RWPE1 (cell line): ENCODE measurements at places on chromosomes 7 and 10.
A peak's percentile ranks its signal among the peaks of the same experiment; 100 is the strongest.

DNA sequence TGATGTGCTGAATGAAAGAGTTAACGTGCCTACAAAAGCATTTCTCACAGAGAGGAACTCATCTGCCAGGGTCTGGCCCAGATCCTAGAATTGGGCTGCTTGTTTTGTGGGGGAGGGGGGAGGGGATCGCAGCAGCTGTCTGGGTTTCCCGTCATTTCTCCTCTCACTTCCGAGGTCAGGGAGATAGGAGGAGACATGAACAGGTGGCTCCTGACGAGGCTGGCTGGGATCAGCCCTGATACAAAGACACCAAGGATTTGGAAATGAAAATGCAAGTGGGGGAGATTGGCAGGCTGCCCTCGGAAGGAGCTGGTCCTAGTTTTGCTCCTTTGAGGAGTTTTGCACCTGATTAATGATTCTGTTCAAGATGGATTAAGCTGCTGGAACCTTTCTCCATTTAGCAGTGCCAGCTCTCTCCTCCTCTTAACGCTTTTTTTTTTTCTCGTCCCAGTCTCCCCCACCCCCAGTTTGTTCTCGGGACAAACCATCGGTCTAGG, 86.8 kb upstream of the KMT2C start:
- DNase-seq, result no peak

- DNase-seq, result no peak
Measured at GRCh38 chr10:124605001-124605370, 139.2 kb downstream of the FAM53B start.

- DNase-seq, result no peak
Measured at GRCh38 chr10:22597138-22597537, 117.2 kb downstream of the PIP4K2A start.

GRCh38 chr10:114618722-114619121, 39.4 kb downstream of the ABLIM1 start:
- no peak for DNase-seq

GRCh38 chr7:132899833-132900232, 182.1 kb downstream of the CHCHD3 start:
- DNase-seq, result no peak

DNA sequence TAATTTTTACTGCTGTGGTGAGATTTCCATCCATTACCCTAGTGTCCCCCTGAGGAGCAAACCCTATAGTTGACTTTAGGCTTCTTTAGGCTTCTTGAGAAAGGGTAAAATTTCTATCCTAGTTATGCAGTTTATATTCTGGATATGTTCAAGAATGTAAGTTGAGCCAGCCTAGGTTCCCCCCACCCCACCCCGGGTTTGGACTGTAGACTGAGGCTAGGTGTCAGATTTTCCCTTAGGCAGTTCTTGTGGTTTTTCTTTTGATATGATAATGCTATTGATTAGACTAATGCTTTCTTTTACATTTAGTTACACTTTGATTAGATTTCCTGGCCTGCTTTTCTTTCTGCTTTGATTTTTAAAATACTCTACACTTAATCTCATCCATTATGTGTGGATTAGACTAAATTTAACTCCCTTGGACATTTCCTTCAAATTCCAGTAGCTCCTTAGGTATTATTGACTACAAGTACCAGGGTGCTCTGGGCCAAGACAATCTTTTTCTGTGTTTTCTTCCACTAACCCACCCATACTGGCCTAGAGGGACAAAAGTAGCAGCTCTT, 37.7 kb downstream of the NRF1 start:
- DNase-seq, result no peak

- no peak for DNase-seq
Measured at GRCh38 chr10:12729885-12730284, 271.6 kb downstream of the CCDC3 start.

GRCh38 chr7:34756691-34757090, 98.7 kb downstream of the NPSR1 start:
- DNase-seq, result no peak

DNA sequence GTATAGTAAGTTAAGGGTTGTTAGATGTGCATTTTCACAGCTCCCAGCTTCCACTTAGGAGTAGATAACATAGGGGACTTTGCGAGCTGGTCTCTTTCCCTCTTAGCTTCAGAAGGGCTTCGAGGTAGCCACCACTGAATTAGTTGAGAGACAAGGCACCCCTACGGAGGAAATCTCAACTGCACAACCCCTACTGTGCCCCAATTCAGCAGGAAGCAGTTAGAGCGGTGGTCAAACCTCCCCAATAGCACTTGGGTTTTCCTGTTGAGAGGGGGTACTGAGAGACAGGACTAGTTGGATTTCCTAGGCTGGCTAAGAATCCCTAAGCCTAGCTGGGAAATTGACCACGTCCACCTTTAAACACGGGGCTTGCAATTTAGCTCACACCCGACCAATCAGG, 1.1 kb upstream of the HERPUD2 start:
- DNase-seq, result no peak

DNA sequence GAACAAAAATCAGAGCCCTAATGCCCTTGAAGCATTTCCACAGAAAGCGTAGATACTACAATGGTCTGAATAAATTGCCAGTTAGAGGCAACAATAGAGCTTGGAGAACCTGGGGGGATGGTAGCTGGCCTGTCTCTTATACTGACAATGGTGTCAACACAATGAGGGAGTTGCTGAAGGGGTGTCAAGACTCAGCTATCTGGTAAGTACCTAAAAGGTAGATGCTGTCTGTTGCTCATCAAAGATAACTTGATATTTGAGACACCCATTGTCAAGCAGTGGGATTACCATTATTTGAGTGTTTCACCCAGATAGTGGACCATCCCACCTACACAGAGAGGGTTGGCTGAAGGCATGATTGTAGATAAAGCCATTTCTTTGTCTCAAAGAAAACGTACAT, 72.8 kb downstream of the PDE1C start:
- no peak for DNase-seq

GRCh38 chr7:139733751-139734150, 44.0 kb downstream of the HIPK2 start:
- DNase-seq, result no peak

DNA sequence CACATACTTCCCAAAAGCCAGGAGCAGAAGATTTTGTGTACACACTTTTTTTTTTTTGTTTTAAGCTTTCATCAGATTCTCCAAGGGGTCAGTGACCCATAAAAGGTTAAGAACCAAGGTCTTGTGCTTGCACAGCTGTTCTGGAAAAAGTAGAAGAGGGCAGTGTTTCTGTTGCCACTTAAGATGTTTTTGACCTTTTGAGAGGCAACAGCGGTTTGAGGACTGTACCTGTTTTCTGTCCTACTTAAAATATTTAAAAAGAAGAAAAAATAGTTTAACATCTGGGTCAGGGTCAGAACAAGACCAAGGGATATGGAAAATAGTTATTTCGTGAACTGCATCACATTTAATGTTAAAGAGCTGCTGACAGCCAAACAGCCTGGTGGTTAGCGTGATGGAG, 32.9 kb downstream of the AUTS2 start:
- DNase-seq, result no peak

GRCh38 chr7:23026164-23026563, 12.2 kb upstream of the HYCC1 start:
- DNase-seq, result peak; percentile 38

GRCh38 chr7:152588350-152588749, 87.6 kb downstream of the XRCC2 start:
- DNase-seq, result peak; percentile 13

DNA sequence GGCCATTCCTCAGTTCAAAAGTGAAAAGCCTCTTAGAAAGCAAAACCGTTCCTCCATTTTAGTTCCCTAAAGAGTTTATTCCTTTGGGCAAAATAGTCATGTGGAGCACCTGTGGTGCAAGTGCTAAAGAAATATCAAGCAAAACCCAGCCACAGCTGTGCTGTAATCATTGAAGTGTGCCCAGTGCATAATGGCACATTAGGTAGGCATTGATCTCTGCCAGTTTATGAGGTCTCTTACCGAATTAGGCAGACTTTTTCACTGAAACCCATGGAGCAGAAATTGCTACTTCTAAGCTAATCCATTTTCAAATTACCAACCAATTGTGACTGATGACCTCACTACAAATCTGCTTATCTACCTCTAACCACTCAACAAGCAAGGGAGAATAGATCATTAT, 97.2 kb upstream of the SEMA3A start:
- DNase-seq, result no peak

- DNase-seq, result no peak
Measured at GRCh38 chr7:118492466-118492865, 268.0 kb downstream of the ANKRD7 start.

DNA sequence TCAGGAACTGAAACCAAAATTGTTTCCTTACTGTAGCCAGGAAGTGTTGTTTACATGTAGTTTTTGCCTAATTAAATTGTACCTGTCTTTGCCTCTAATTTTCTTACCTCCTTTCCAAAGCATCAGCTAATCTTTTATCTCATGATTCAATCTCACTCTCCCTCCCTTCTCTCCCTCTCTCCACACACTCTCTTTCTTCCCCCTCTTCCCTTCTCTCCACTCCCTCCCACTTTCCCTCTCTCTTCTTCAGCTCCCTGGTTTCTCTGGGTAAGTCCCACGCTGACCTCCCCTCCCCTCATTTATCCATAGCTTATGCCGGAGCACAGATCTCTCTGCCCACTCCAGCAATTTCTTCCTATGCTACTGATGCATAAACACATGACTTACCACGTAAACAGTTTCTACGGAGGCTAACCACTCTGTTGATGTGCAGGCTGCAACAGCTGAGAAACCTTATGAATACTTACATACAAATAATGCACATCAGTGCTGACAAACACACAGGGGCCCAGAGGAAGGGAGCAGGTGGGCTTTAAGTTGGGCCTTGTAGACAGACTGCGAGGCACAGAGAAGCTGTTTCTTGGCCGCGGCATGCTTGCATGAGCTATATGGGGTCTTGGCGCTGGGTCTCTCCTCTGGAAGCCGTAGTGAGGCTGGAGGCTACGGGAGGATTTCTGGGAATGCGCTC, 174.4 kb upstream of the PLXNA4 start:
- no peak for DNase-seq

DNA sequence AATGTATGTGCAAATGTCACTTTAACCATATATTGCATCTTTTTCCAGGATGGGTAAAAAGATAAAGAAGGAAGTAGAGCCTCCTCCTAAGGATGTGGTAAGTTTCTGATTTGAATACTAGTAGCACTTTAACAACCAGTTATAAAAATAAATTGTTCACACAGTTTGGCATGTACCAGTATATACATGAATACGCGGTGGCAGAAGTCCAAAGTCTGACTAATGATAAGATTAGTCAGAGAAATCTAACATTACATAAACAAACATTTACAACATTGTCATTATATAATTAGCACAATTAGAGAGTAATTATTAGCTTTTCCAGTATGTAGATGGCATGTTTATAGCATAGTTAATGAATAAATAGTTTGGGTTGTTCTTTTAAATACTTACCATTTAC, 4.1 kb downstream of the ARMC3 start:
- DNase-seq, result peak; percentile 21

DNA sequence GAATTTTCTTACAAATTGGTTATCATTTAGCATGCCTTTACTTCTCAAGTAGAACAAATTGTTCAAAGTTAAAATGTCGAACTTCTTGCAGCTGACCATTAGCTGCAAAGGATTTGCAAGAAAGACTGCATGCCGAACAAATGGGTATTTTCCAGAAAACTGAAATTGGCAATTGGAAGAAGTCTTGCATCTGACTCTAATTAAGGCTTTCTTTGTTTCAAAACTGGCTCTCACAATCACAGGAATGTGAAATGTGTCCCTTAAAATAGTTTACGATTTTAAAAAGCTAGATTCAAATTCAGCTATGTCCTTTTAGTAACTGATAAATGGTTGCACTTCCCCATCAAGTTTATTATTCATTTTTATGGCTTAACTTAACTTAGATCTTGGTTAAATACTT, 207.9 kb downstream of the ARL4A start:
- DNase-seq, result no peak

DNA sequence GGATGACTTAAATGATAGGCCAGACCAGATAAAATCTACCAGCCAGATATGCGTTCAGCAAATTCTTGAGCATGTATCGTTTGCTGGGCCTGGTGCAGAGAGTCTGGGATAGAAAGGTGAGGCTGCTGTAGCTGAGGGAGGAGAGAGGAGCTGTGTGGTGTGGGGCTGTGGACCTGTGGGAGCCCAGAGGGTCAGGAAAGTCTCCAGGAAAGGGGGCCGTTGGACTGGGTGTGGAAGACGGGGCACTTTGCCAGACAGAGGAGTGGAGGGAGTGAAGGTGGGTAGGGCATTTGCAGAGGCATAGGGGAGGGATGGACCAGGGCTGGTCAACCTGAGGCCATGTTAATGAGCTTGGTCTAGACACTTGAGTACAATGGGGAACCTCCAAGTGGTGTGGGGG, 124.7 kb upstream of the UNC5B start:
- DNase-seq, result no peak

DNA sequence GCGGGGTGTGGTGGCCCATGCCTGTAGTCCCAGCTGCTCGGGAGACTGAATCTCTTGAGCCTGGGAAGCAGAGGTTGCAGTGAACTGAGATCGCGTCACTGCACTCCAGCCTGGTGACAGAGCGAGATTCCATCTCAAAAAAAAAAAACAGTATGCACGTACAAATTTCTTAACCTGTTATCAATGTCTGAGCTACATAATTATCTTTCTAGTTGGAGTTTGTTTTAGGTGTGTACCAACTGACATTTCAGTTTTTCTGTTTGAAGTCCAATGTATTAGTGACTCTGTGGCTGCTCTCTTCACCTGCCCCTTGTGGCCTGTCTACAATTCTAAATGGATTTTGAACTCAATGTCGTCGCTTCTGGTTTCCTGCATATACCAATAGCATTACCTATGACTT, 40.3 kb downstream of the CD36 start:
- no peak for DNase-seq

DNA sequence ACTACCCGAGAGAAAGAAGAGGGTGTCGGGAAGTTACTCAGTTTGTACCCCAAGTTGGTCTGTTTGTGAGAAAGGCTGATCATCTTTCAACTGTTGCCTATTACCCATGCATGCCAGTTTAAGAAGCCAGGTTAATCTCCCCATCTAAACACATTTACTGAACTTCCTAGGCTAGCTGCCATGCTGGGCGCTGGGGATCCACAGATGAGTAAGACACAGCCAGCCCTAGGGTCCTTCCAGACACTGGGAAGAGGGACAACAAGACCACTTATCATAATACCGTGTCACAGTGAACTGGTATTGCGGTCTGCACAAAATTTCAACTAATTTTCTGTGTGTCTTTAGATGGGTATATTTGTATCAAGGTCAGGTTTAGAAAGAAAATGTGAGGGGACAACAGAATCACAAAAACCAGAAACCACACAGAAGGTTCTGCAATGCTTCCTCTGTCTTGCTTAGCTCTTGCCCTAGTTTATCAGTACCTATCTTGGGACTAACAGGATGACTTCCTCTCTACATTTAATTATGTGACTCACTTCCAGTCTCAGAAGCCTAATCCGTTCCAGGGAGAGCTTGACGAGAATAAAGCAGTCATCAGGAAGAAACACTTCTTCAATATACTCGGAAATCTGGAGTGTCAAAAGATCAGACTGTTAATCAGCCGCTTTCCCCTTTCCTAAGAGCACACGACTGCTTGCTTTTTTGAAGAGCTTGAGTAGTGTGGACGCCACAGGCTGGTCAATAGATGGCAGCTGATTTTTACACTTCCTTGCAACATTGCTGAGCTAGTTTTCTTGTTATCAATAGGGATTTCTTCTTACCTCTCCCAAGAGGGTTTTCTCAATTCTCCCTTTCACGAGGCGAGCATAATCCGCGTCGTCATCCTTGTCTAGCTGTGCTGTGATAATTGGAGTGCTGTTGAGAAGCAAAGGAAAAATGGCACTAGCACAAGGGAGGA, 45.7 kb downstream of the POLR3A start:
- DNase-seq, result no peak

GRCh38 chr7:106783286-106783685, 81.8 kb upstream of the PIK3CG start:
- DNase-seq, result no peak
